ENCODE measurements at places on chromosomes 16 and 17.
A peak's percentile ranks its signal among the peaks of the same experiment; 100 is the strongest.

DNA sequence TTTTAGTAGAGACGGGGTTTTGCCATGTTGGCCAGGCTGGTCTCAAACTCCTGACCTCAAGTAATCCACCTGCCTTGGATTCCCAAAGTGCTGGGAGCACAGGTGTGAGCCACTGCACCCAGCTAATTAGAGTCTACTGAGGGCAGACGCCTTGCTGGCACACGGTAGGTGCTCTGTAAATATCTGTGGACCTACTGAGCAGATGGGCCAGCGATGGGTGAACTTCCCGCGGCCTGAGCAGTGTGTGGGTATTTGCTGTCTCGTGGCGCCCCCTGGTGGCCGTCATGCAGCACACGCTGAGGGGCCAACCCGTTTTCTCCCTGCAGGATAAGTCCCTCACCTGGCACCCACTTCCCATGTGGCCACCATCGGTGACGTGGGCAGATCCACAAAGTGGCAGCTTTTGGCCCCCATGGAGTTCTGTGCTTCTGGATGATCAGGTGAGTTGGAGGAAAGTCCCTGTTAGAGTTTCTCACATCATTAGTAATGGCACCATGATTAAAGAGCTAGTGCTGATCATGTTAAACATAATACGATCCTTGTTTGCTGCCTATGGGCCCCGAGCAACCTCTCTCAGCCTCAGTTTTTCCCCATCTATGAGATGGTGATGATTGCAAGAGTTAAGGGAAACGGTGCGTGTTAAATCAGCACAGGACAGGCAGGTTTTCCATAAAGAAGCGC, 40.7 kb downstream of the ZDHHC7 start:
- peak; percentile 73 for DNase-seq

DNA sequence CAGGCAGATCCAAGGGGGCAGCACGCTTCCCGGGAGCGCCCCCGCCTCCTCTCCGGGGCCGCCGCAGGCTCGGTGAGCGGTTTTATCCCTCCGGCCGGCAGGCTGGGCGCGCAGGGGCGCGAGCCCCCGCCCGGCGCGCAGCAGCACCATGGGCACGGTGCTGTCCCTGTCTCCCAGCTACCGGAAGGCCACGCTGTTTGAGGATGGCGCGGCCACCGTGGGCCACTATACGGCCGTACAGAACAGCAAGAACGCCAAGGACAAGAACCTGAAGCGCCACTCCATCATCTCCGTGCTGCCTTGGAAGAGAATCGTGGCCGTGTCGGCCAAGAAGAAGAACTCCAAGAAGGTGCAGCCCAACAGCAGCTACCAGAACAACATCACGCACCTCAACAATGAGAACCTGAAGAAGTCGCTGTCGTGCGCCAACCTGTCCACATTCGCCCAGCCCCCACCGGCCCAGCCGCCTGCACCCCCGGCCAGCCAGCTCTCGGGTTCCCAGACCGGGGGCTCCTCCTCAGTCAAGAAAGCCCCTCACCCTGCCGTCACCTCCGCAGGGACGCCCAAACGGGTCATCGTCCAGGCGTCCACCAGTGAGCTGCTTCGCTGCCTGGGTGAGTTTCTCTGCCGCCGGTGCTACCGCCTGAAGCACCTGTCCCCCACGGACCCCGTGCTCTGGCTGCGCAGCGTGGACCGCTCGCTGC, 832 bp downstream of the CDK5R1 start:
- no peak for DNase-seq

DNA sequence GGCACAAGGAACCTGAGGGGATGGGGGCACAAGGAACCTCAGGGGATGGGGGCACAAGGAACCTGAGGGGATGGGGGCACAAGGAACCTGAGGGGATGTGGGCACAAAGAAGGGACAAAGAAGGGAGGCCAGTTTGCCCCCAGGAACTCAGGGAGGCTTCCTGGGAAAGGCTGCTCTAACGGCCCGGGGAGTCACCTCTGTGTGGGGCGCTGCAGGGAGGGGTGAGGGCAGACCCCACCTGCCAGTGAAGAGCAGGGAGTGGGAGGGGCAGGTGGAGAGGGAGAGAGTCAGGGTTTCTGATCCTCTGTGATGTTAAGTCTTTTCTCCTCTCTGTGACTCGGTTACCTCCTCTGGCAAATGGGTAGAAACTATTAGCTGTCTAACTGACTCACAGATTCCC, 57.7 kb downstream of the TIMM22 start:
- no peak for DNase-seq

DNA sequence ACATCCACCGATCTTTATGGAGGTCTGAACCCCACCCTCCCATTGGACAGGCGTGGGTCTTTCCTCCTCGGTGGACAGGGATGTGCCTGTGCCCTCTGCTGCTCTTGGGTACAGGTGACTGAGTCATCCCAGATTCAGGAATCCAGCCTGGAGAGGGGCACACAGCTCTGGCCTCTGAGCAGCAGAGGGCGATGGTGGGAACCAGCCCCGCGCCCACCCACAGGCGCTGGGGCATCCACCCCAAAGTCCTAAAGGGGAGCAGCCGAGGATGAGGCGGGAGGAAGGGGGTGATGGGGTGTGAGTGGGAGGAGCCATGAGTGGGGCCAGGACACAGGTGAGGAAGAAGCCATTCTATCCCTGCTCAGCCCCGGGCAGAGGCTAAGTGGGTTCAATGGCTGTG, 35.0 kb downstream of the ENGASE start:
- no peak for DNase-seq

DNA sequence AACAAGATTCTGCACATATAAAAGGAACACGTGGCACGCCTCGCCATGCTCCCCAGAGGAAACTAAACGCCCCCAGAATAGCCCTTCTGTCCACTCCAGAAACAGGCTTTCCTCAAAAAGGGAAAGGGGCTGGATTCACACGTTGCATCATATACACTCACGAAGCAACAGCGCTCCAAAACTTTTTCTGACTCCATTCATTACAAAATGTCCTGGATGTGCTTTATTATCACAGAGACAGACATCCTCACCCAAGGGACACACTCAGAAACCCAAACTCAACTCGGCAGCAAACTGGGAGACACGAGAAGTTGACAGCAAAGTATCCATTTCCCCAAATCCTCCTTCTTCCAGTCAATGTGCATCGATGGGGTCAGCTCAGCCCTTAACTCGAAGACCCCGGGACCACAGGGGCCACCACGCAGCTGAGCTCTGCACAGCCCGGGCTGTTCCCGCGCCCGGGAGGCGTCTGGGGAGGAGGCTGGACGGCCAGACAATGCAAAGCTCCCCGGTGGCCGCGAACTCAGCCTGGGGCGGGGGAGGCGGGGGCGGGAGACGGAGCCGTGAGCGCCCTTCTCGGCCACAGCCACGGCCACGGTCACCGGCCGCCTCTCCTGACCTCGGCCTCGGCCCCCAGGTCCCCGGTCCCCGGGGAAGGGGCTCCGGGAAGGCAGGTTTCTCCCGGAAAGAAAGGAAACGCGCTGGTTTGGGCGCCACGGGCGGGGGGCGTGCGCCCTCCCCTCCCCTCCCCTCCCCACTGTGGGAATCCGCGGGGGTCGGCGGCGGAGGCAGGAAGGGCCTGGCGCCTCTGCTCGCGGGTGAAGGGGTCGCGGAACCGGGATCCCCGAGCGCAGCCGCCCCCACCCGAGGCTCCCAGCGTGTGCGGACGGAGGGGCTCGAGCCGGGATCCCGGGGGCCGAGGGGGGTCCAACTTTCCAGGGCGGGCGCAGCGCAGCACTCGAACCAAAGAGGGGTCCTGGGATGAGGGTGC, 1.2 kb downstream of the NXN start:
- no peak for DNase-seq

GRCh38 chr17:11935734-11936406, 61.4 kb downstream of the ZNF18 start:
- DNase-seq = peak; percentile 34

GRCh38 chr17:18896146-18896545, 38.2 kb downstream of the PRPSAP2 start:
- DNase-seq = no peak

DNA sequence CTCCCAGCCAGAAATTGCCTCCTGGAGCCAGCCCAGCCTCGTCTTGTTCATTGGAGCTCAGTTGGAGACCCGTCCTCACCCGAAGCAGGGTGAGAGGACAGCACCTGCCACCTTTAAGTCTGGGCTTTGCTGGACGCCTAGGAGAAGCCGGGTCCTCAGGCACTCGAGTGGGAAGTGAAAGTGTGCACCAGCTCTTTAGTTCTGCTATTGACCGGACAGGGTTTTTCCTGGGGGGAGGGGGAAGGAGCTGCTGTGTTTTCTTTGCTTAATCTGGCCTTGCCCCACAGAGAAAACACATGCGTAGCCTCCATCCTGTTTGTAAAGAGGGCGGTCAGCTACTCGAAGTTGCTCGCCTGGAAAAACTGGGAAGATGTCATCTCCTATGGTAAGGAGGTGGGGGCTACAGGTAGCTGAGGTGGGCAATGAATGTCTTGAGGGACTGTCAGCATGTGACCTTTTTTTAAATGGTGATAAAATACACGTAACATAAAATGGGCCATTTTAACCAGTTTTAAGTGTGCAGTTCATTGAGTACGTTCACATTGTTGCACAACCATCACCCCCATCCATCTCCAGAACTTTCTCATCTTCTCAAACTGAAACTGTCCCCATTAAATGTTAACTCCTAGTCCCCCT, 34.4 kb downstream of the CMIP start:
- no peak for DNase-seq

GRCh38 chr17:76547183-76547641, 7.4 kb downstream of the PRCD start:
- DNase-seq = peak; percentile 79

DNA sequence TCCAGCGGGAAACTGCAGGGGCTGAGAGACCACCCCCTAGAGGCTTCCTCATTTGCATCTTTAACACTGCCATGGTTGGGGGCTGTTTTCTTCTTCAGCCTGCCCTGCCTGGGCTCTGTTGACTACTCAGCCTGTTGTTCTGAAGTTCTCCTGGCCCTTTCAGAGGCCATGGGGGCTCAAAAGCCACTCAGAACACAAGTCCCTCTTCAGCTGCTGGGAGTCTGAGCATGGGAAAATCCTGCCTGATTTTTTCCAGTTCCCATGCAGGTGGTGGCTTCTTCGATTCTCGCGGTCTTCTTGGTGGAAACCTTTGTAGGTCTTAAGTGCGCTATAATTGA, 36.3 kb downstream of the PLCG2 start:
- no peak for DNase-seq

DNA sequence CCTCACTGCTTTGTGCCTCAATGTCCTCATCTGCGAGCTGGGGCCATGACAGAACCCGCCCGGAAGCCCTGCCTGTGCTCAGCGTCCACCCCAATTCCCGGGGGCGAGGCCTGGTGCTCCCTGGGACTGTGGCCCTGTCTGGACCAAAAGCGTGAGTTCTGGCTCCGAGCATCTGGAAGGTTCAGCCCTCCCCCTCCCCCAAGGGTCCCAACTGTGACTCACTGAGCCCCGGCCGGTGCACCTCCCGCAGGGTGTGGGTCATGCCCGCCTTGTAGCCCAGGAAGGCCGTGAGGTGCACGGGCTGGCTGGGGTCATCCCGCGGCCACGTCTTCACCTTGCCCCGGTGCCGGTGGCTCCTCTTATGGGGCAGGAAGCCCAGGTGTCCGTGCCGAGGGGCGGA, 755 bp downstream of the RPL3L start:
- DNase-seq = no peak

DNA sequence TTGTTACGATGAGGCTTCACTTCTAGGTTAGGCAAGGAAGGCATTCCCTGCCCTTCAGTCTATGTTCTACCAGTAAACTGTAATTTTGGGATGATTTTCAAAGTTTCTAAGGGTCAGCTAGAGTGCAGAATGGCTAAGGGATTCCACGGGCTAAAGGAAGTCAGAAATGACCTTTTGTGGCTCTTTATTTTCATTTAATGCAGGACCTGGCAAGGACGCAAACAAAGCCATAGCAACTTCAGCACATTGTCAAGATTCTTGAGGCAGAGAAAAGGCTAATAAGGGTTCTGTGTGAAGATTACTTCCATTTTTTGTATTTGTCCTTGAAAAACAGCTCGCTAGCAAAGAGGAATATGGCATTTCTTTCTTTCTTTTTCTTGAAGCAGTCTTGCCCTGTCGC, 76.6 kb downstream of the STX8 start:
- DNase-seq = no peak

- peak; percentile 17 for DNase-seq
These were observed 294.5 kb downstream of the SNX29 start for GRCh38 chr16:12271006-12271405.

DNA sequence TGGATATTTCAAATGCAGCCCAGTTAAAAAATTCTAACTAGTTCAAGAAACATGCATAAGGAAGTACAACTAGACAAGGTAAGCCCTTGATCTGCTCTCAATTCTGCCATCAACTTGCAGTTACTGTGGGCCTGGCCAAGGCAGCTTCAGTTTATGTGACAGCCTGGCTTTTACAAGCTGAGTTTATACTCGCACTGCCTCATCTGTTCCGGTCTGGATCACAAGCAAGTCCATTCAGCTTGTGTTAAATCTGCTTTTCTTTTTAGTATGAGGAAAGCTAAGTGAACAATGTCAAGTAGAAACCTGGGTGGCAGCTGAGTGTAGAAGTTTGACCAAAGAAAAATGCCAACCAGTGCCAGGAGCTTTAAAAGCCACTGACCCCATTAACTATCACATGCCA, 76.6 kb upstream of the CORO6 start:
- DNase-seq = no peak

DNA sequence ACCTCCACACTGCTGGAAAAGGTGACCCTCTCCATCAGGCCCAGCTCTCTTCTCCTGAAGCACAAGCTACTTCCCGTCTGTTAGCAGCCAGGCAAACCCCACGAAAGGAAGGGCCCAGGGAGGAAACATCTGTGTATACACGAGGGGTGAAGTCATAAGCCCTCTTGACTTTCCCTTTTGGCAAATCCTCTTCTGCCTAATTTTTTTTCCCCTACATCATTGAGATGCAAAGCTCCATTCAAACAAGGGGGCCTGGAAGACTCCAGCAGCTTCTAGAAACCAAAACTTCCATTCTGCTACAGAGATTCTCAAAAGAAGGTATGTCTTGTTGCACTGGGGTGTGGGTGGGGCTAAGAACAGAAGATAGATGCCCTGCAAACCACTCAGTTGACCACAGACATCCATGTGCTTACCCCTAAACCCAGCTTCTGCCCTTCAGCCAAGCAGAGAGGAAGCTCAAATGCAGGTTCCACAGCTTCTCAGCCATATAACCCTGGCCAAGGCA, 145.6 kb upstream of the RCVRN start:
- DNase-seq = peak; percentile 27

DNA sequence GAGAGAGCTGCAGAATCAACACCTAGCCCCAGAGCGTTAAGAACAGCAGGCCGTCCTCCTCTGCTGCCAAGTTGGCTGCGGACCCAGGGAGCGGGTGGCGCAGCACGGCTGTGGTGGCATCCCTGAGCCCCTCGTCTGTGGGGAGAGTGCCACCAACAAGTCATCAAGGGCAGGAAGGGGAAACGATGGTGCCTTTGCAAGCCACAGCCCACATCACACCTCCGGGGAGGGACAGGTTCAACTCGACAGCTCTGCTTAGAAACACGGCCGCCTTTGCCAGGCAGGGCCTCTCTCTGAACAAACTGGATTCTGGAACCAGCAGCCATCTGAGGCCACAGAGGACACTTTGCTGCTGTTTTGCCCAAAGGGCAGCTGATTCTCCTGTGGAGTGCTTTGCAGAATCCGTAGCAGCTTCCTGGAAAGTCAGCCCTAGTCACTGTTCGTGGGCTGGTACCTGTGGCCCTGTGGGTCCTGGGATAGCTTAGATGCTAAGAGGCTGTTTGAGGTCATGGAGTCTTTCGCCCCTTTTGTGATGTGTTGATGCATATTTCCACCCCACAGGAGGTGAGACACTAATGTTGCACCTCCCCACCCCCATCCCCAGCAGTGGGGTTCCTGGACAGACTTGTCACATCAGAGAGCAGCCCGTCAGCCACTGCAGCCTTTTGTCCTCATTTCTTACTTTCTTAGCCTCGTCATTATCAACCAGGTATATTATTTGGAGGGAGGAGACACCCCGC, 270.6 kb downstream of the CPPED1 start:
- DNase-seq = no peak
